ENCODE measurements at places on chromosomes 11 and 22.

DNA sequence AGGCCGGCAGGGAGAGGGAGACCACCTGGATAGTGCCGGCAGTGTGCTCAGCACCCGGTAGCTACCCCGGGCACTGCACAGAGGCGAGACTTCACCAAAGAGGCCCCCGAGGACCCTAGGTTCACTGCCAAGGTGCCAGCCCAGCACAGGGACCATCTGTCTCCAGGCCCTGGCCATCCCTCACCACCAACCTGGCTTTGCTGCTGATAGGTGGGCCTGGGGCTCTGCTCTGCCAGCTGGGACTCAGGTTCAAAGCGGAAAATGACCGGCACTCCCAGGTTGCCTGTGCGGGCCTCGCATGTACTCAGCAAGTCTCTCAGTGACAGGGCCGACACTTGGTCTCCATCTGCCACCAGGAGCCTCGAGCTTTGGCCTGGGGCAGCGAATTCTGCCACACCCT, 812.2 kb downstream of the BRD1 start:
- DNase-seq, result no peak

DNA sequence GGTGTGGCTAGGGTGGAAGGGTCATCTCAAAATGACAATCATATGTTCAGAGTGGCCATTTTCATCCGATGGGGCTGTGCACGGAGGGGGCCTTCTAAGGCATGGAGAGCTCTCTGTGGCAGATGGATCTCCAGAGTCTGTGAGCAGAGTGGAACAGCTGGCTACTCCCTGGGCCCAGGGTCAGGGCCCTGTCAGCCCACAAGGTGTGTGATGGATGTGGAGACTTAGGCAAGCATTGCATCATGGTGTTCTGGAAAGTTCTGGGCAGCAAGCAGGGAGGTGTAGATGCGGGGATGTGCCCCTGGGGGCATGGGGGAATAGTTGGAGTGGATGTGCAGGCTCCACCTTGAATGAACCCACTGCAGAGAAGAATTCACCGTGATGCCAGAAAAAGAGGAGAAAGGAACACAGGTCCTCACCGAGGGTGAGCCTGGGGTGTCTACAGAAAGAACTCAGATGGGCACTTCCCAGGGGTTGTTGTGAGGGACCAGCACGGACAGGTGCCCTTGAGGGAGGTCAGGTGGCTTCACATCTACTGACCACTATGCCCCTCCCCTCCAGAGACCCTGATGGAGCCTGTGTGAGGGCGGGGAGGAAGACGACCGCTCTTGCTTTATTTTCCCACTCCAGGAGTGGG, 51.1 kb downstream of the CHRDL2 start:
- no peak for DNase-seq

GRCh38 chr22:22168190-22168940, 76.2 kb upstream of the VPREB1 start:
- DNase-seq, result peak; percentile 55

- DNase-seq, result no peak
These were observed 179.6 kb downstream of the CSNK2A3 start for GRCh38 chr11:11173316-11174025.

DNA sequence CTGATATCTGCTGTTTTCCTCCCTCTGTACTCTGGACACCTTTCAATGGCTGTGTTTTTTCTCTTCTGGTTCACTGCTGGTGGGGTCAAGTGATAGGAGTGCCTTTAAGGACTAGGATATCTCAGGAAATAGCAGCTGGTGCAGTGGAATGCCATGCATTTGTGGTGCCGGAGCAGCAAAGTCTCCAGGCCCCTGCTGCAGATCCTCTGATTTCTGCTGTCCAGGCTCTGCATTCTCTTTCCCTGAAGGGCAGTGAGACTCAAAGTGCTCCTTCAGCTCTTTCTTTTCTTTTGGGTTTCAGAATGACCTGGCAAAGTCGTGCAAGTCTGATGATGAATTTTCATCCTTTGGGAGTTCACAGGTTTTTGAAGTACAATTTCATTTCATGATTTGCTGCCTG, 774.3 kb downstream of the FAM181B start:
- no peak for DNase-seq

DNA sequence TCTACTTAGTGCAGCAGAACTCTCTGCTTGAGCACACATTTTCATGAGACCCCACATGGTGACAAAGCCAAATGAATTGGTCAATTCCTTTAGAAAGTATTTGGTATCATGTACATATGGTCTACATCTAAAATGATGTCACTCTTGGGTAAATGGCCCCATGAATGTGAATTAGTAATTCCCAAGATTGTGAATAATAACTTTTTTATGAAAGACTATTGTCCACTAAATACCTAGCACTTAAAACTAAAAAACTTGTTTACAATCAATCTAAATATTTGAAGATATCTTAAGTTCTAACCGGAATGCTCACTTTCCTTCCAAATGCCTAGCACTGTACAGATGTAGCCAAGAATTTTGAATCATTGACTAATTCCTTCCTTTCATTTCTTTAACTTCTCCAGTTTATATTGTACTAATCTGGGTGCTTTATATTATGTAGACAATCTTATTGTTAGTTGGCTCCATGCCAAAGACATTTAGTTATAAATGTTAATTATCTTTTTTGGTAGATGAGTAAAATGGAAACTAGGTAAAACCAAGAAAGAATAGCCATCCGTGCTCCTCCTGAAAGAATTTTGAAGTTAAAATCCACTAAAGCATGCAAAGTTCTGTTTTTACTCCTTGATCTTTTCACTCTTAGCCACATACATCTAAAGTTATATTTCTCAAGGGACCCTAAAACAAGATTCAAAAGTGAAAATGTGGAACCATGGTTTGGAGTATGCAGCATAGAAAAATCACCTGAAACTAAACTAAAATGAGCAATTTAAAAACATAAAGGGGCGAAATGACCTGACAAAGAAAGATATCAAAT, 145.0 kb upstream of the ARHGAP20 start:
- no peak for DNase-seq

DNA sequence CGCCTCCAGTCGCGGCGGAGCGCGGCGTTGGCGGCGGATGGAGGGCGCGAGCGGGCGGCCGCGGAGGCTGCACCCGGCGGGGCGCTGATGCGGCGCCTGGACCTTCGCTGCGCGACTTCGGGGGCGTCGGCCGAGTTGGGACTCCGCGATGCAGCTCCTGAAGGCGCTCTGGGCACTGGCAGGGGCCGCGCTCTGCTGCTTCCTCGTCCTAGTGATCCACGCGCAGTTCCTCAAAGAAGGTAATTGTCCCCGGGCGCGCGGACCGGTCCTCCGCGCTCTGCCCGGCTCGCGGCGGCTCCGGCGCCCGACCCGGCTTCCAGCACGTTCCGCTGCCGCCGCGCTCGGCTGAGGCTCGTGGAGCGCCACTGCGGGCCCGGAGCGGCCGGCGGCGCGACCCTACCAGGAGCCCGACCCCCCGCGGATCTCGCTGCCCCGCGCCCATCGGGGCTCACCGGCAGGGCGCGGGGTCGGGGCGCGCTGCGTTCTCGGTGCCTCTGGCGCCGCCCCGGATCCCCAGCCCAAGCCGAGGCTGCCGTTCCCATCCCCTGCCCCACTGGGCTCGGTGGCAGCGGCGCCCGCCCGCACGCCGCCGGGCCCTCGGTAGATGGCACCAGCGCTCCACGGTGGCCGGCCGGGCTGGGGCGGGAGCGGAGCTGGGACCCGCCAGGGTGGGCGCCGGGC, 1251.2 kb downstream of the BRD1 start:
- peak; percentile 2 for DNase-seq

- no peak for DNase-seq
These were observed 229.3 kb downstream of the CASP12 start for GRCh38 chr11:104668797-104669463.

GRCh38 chr22:21876486-21877176, 9.2 kb upstream of the MAPK1 start:
- no peak for DNase-seq

- DNase-seq, result no peak
These were observed 45.5 kb upstream of the ALKBH3 start for GRCh38 chr11:43835104-43835503.

GRCh38 chr11:125603207-125603606, 10.6 kb downstream of the STT3A start:
- no peak for DNase-seq

DNA sequence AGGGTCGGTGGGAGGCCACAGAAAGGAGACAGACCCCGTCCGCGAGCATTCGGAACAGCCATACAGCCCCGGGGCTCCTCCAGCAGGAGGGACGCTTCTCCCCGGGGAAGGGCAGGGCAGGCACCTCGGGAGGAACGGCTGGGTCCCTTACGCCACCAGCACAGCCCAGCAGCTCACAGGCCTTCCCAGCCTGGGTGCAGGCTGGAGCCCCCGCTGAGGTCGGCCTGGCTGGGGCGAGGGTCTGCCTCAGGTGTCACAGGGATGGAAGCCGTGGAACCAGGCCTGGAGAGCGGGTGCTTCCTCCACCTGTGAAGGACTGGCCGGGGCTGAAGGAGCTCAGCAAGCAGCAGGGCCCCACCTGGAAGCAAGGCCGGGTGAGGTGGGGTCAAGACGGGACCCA, 732.3 kb downstream of the BRD1 start:
- no peak for DNase-seq

- peak; percentile 37 for DNase-seq
These were observed 198.8 kb upstream of the SEZ6L start for GRCh38 chr22:25970374-25970911.

DNA sequence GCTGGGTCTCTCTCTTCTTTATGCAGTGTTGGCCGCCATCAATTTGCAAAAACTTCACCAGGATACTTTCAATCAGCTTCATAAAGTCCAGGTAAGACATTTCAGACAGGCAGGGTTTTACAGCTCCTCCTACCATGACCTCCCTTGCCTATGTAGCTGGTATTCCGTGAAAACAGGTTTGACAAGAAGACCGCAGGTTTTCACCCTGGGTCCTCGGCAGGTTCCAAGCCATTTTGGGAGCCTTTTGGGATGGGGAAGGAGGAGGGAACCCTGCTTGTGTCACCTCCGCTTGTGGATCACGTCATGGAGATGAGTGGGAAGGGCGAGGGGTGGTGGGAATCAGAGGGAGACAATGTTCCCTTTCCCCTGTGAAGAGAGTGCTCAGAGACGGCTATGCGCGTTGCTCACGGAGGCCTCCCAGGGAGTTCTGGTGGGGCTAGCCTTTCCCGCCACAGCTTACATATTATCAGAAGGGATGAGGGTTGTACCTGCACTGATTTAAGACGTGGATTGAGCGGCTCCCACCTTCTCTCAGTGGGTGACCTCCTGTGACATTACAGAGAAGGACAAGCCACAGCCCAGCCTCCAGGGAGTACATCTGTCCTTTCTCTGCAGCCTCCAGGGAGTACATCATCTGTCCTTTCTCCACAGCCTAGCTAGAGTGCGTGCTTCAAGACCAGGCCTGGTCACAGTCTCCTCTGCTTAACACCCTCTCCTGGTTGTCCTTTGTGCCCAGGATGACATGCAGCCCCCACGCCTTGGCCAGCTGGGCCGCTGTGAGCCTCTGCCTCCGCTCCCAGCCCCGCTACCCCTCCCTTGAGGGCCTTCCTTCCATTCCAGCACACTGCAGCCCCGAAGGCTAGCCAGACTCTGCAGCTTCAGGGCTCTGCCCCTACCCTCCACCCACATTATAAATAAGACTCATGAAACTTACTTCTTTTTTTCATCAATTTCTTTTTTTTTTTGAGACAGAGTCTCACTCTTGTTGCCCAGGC, 17.2 kb downstream of the GLB1L3 start:
- no peak for DNase-seq

- DNase-seq, result no peak
These were observed 4.8 kb downstream of the SAAL1 start for GRCh38 chr11:18100926-18101656.

DNA sequence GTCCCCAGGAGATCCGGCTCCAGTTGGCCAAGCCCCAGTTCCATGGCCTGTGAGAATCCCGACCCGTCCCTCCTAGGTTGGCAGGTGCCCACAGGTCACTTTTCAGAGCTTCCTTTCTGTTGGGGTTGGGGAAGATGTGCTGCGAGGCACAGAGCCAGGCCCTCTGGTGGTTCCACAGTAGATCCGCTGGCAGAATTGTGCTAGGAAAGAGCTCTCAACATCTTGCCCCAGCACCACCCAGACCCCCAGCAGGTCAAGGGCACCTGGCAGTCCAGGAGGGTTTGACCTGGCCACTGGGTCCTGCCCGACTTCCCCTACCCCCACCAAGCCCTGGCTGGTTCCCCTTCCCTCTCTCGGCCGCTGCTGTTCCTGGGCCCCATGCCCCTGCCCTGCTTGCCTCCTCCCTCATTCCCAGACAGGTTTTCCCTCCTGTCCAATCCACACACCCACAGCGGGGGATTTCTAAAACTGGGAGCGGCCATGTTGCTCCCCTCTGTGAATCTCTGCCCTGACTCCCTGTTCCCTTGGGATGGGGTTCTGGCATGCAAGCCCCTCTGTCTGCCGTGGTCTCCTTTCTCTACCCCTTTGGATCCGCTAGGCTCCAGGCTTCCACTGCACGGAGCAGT, 26.2 kb upstream of the GCAT start:
- no peak for DNase-seq

- DNase-seq, result no peak
These were observed 36.9 kb downstream of the BDNF start for GRCh38 chr11:27663326-27663725.

DNA sequence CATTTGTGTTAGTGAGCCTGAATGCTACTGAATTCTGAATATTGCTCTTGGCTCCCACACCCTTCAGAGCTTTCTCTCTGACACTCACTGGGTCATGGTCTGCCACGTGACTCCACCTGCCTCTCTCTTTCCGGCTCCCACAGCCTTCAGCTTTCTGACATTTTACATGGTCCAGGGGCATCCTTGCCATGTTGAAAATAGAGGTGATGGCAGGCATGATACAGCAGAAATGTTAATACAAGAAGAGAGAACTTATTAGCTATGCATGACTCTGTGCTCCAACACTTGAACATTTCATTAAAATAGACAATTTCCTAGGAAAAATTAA, 90.3 kb upstream of the CLDN5 start:
- no peak for DNase-seq

- no peak for DNase-seq
These were observed 918 bp upstream of the OR51Q1 start for GRCh38 chr11:5420993-5421392.

GRCh38 chr11:88035271-88035670, 140.0 kb downstream of the RAB38 start:
- no peak for DNase-seq

- peak; percentile 7 for DNase-seq
These were observed 39.1 kb downstream of the MMP27 start for GRCh38 chr11:102666331-102666957.

DNA sequence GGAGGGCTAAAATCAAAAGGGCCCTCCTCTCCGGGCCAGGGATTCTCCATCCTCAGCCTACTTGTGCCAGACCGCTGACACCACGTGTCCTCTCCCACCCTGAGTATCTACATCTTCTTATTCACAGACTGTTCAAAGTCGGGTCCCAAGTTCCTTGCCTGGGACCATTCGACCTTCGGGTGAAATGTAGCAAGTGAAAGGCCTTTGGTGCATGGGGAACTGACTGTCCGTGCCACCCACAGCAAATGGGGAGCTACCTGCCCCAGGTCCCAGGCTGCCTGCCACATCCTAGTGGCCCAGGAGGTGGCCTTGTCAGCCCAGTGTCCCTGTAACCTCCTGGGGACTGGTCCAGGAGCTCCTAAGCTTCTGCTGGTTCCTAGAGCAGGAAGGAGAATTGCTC, 67.3 kb downstream of the RTL6 start:
- no peak for DNase-seq

Measured in NCI-H2107 (cell line).